SW 1271 (cell line): ENCODE measurements at places on chromosomes 7 and 10.

- DNase-seq: no peak
Observed at GRCh38 chr7:47739891-47740290, 158.0 kb upstream of the TNS3 start.

GRCh38 chr7:26857170-26857505, 7.3 kb downstream of the SKAP2 start:
- DNase-seq: no peak

DNA sequence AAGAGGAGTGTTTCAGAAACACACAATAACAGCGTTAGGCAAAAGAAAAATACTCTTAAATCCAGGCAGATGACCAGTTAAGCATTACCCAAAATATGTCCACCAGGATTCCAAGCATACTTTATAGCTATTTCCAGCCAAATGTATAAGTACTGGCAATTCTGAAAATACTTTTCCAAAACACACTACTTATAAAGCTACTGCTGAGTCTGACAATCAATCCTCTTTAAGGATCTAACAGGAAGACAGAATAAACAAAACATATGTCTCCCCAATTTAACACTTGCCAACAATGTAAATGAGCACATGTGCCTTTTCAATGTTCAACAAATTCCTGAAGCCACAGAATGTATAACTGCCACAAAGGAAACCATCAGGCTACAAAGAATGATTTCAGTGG, 370.9 kb downstream of the SORCS1 start:
- no peak for DNase-seq

DNA sequence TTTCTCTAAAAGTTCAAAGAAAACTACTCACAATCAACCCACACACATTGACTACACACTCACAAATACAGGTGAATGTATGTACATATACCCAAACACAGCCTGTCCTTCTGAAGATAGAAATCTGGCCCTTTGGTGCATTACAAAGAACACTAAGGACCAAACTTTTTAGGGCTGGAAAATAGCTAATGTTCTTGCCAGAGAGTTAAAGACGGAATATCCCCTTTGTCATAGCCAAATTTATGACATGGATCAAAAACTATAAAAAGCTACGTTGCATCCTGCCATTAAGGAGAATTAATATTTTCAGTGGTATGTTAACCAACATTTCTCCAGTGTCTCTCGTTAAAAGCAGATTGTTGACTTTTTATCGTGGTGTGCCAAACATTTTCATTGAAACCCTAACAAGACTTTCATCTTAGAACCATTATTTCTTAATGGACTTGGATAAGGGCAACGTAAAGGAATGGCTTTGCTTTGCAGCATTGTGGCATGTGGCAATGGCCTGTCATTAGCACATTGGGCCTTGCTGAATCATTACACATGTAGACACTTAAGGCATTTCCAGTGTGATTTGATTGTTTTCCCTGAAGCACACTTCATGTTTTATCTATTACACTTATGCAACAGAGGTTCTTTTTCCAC, 150.9 kb upstream of the MEOX2 start:
- no peak for DNase-seq

DNA sequence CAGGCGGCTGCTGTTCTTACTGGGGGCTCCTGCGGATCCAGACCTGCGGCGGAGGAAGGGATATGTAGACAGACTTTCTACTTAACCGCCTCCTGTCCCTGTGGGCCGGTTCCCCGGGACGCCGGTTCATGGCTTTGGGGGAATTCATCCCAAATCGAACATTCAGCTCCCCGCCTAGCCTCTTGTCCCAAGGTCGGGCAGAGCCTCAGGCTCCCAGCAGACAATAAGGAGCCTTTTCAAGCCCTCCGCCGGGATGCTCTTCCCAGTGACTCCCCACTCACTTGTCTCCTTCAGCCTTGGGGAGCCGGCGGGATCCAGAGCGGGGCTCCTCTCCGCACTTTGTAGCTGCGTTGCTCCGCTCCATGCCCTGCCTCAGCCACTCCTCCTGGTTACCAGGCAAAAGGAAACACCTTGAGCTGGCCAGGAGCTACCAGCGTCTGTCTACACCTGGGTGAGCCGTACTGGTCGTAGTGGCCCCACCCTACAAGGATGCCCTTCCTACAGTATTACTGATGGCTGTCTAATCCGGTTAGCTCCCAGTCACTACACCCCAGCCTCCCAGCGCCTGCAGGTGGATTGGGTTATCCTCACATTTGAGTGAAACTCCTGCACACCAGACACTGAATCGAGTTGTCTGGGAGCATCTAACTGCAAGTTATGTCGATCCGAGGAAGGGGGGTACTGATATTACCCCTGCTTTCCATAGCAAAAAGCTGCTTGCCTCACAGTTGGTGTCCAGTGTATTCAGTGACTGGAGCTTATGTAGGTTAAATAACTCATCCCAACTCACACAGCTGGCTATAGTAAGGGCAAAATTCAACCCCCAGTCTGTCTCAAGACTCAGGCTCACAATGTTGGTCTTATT, at the start of gene C10orf95:
Gene C10orf95, minus strand, starts transcription at position 439 of the 865 bp plus-strand sequence. CDS start 450 bp downstream, outside the sequence.
- no peak for DNase-seq

- DNase-seq: no peak
Observed at GRCh38 chr7:34041707-34042106, 136.4 kb downstream of the BMPER start.

DNA sequence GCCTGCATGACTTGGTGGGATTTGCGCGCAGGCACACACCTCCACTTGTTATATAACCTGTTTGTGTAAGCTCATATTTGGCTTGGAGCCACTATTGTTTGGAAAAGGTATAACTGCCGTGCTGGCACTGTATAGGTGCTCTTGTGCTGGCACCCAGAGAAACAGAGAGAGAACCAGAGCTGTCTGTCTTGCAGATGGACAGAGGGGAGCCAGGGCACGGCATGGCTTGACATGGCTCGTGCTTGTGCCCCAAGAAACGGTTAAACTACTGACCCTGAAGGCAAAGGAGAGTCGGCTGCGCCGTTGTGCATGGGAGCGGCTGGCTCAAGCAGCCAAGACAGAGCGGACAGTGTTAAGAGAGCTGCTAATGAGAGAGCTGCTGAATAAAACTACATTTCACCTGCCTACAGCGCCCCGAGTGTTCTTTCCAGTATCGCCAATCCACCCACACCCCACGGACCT, 23.2 kb downstream of the RAPGEF5 start:
- no peak for DNase-seq

DNA sequence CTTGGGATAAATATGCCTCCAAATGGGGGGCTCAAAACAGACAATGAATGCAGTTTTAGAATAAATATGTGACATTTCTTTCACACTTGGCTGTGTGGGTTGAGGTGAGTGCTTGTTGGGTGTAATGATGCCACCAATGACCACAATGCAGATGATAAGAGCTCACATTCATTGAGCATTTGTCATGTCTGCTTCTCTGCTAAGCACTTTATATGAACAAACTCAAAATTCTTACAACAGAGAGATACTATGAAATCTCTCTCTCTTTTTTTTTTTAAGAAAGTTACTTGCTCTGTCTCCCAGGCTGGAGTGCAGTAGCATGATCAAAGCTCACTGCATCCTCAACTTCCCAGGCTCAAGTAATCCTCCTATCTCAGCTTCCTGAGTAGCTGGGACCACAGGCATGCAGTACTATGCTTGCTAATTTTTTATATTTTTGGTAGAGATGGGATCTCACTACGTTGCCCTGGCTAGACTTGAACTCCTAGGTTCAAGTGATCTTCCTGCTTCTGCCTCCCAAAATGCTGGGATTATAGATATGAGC, 185.4 kb downstream of the JCAD start:
- DNase-seq: no peak

DNA sequence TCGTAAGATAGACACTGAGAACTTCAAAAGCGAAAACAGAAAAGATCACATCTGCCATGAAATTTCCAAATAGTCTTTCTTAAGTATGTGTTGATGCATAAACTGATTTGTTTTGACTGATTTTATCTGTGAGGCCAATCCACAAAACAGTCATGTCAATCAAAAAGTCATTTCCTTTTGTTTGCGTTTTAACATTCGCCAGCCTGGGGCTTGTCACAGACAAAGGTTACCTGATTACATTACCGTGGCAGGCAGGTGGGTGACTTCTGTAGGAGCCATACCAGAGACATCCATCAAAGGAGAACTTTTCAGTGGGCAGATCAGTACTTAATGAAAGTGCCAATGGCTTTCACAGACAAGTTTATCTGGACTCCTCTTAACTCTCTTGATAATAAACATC, 45.5 kb upstream of the BET1 start:
- no peak for DNase-seq

GRCh38 chr10:132603851-132604533, 66.4 kb downstream of the INPP5A start:
- DNase-seq: no peak

GRCh38 chr10:87694011-87694794, 34.5 kb downstream of the PAPSS2 start:
- DNase-seq: no peak

- DNase-seq: no peak
Observed at GRCh38 chr7:36884351-36884750, 160.1 kb upstream of the AOAH start.

DNA sequence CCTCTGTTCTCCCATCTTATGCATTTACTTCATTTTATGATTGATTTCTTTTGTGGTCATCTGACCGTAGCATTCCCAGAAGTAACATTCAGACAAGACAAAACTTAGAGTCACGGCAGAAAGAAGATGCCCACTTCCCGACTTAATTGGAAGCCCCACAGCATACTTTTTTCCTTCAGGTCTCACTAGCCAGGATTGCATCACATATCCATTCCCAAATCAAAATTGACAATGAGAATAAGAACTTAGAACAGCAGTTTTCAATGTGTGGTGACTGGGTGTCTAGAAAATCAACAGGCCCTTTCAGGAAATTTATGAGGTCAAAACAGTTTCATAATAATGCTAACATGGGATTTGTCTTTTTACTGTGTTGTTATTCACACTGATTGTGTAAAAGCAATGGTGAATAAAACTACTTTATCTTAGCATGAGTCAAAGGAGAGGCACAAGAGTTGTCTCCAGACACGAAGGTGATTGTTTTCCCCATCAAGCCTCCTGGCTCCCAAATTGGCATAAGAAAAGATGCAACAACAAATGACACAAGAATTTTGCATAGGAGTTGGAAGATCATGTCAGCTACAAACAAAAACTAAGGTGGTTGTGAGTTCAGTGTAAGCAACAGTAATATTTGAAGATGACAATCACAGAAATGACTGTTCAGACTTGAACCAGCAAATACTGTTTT, 493.9 kb downstream of the HTR7 start:
- DNase-seq: no peak

DNA sequence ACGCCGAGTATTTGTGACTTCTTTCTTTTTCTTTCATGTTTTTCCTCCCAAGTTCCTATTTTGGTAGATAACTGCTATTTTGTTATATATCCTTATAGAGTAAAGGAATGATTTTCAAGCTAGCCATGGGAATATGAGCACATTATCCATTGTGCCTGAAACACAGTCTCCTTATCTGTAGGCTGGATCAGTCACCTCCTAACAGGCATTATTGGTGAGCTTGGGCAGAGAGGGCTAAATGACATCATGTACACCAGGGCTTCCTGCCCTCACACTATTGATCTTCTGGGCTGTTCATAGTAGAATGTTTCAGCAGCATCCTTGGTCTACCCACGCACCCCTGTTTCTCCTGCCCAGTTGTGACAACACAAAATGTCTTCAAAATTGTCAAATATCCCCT, 88.1 kb upstream of the CTBP2 start:
- no peak for DNase-seq

- DNase-seq: no peak
Observed at GRCh38 chr10:78148216-78148960, 114.7 kb downstream of the RPS24 start.

DNA sequence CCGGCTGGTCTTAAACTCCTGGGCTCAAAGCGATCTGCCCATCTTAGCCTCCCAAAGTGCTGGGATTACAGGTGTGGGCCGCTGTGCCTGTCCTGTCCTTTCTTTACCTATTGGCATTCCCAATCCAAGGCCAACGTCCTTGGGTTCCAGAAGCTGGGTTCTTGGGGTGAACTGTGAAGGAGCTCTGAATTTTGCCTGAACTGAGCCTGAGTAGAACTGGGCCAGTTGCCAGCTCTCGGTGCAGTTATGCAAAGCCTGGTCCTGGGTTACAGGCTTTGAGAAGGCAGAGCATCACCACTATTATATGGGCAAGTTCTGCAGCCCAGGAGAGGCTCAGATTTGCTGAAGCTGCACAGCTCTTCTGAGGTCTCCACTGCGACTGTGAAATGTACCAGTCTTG, 24.6 kb upstream of the SH2D4B start:
- DNase-seq: no peak
